Activated CD8-positive, alpha-beta T cell treated with anti-CD3 and anti-CD28 coated beads for 36 hours (primary cell): ENCODE measurements at places on chromosomes 4 and X. TPM values are rescaled to one million over a fixed set of nuclear protein-coding genes. Genes with fewer than 3 reads are reported as not detected.

DNA sequence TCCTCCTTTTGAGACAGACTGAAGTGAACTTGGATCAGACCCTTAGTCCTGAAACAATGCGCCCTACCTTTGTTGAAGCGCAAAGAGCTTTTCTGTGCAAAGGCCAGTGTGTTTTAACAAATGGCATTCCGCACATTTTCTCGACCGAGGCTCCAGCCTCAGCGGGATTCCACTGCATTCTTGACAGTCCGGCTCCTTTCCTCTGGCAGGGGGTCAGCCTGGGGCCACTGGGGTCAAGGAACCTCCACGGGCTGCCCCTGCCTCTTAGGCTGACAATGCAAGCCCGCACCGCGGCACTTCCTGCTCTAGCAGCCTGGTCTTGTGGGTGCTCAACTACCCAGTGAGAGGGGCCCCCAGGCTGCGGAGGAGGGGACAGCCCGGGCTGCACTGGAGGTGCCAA lies 47.2 kb upstream of the TFDP3 start:
- H3K4me1 ChIP-seq: no peaks in the 10 kb centered on the region
- no peaks in the 10 kb centered on the region for H3K36me3 ChIP-seq
- DNase-seq: peak; percentile 7
- H3K27ac ChIP-seq: no peak overlapping the region
- no peaks in the 10 kb centered on the region for H3K27me3 ChIP-seq
- no peak overlapping the region for H3K4me3 ChIP-seq

Gene TMPRSS11F
- total RNA-seq: not detected

- no peaks in the 10 kb centered on the region for H3K27me3 ChIP-seq
- no peak overlapping the region for H3K27ac ChIP-seq
- no peak overlapping the region for H3K4me3 ChIP-seq
- no peaks in the 10 kb centered on the region for H3K4me1 ChIP-seq
- no peak for DNase-seq
- H3K36me3 ChIP-seq: no peaks in the 10 kb centered on the region
Measured at GRCh38 chrX:139039041-139039440, 327.5 kb upstream of the FGF13 start.

GRCh38 chrX:111244235-111244750 lies 26.0 kb downstream of the CAPN6 start:
- H3K27ac ChIP-seq: no peak overlapping the region
- no peak overlapping the region for H3K4me3 ChIP-seq
- no peak for DNase-seq
- H3K36me3 ChIP-seq: no peaks in the 10 kb centered on the region

Gene RAI2
- 0.20 TPM for total RNA-seq

DNA sequence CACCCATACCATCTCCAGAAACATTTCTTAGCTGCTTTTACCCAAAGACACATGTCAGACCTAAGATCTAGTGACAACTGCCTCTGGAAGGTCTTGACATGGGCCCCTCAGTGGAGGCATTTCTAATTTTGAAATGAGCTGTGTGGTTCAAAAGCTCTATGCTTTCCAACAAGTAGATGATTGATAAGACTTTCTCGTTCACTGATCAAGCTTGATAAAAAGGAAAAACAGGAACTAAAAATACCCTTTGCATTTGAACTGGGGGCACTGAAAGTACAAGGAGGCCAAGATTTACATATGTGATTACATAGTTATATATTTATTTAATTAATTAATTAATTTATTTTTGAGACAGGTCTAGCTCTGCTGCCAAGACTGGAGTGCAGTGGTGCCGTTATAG lies 61.3 kb upstream of the SCOC start:
- no peak overlapping the region for H3K27ac ChIP-seq
- DNase-seq: no peak
- H3K36me3 ChIP-seq: no peaks in the 10 kb centered on the region
- no peaks in the 10 kb centered on the region for H3K4me1 ChIP-seq
- H3K27me3 ChIP-seq: peaks cover 2% of the 10 kb centered on the region

- no peaks in the 10 kb centered on the region for H3K36me3 ChIP-seq
- no peak for DNase-seq
- peaks cover 2% of the 10 kb centered on the region for H3K27me3 ChIP-seq
- H3K4me3 ChIP-seq: no peak overlapping the region
Measured at GRCh38 chrX:19326567-19326966, 17.2 kb upstream of the PDHA1 start.

- H3K27me3 ChIP-seq: no peaks in the 10 kb centered on the region
- H3K27ac ChIP-seq: no peak overlapping the region
- DNase-seq: no peak
Measured at GRCh38 chr4:19857380-19857779, 394.3 kb upstream of the SLIT2 start.

DNA sequence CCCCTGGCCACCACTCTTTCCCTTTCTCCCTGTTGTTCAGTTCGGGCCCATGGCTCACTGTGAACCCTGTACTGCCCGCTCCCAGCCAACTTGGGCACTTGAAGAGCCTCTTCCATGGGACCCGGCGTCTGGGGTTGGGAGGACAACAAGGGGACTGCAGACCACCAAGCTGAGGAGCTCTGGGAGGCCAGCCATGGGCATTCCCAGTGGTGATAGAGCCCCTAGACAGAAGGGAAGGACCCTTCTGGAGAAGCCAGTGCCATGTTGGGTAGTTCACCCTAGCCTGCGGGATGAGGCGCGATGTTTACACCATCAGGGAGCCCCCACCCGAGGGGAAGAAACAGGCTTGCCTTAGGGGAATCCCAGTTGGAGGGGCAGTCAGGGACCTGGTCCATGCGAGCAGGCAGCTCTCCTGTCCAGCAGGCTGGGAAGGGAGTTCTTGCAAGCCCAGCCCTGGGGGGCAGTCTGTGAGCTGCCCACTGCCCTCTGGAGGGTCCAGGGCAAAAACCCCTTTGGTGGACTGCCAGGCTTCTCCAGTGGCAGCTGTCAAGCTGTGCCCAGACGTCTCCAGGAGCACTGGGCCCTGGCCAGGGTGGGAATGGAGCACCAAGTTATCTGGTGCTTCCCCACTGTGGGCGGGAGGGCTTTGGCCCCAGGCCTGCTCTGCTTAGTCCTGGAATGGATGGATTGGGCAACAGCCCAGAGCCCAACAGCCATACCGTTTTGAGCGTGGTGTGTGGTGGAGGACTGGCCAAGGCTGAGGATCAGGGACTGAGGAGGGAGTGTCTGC lies 23.7 kb upstream of the UBA1 start:
- DNase-seq: no peak
- no peak overlapping the region for H3K4me3 ChIP-seq
- H3K27me3 ChIP-seq: no peaks in the 10 kb centered on the region
- H3K4me1 ChIP-seq: peaks cover 9% of the 10 kb centered on the region

- no peaks in the 10 kb centered on the region for H3K27me3 ChIP-seq
- H3K27ac ChIP-seq: no peak overlapping the region
- peaks cover 2% of the 10 kb centered on the region for H3K36me3 ChIP-seq
- H3K4me1 ChIP-seq: peaks cover 2% of the 10 kb centered on the region
Measured at GRCh38 chr4:148200960-148201359, 241.3 kb downstream of the NR3C2 start.

GRCh38 chr4:145557720-145558119 lies 61.5 kb upstream of the MMAA start:
- H3K4me3 ChIP-seq: no peak overlapping the region
- H3K27ac ChIP-seq: no peak overlapping the region
- DNase-seq: peak; percentile 72
- H3K27me3 ChIP-seq: no peaks in the 10 kb centered on the region
- no peaks in the 10 kb centered on the region for H3K36me3 ChIP-seq
